HFFc6 (cell line): ENCODE measurements at places on chromosomes 1 and 21.

DNA sequence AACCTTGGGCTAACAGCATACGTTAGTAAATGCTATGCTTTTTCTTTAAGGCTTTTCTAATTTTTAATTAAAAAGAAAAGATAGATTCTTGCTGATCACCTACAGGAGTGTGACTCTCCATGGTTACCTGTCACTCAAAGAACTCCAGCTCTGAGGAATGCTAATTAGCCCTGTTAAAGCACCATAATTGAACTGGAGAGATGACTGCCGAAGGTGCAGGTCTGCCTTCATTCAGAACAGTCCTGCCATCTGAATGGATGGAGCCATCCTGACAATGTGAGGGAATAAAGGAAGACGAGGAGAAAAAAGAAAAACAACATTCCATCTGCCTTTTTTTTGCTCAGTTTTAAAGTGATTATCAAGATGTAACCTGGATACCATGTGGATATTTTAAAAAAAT lies 94.6 kb downstream of the ATP6V1G3 start:
- DNase-seq: no peak

DNA sequence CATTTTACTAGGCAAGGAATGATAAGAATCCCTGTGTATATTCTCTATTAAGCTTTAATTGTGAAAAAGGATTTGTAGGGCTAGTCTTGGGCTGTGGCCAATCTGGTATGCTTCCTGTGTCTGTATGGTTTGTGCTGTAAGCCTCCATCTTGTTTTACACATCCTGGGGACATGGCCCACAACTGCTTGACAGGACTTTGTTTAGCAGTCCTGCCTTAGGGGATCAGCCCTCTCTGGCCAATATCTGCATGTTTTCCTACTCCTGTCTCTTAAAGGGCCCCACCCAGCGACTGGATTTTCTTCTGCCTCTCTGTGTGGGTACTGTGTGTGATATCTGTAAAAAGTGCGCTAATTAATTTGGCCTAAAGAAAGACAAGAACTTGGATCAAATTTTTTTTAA lies 813.2 kb downstream of the PLA2G4A start:
- no peak for DNase-seq

DNA sequence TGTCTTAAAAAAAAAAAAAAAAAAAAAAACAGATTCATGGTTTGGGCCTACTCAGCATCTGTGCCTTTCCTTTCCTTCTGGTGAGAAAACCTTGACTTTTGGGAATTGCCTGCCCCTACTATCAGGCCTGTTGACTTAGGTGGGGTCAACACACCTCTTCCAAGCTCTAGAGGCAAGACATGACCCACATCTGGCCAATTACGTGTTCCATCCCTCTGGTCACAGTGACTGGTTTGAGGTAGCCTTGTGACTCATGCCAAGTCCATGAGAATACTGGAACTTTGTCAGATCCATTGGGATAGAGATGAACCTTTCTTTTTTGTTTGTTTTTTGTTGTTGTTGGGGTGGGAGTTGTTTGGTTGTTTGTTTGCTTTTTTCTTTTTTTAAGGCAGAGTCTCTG lies 37.3 kb upstream of the KHDRBS1 start:
- DNase-seq: peak; percentile 70

DNA sequence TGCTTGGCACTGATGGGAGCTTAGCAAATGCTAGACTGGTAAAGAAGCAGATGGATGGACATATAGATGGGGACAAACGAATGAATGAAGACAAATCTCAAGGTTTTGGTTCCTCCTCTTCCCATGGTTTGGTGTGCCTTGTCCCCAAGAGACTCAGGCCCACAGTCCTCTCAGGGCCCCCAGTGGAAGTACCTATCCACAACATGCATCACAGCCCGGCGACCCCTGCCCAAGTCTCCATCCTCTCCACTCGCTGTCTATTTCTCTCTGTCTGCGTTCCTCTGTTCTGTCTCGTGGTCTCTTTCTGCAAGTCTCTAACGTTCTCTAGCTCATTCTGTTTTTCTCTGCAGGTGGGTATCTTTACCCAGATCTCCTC lies 85.8 kb downstream of the GLIS1 start:
- no peak for DNase-seq

DNA sequence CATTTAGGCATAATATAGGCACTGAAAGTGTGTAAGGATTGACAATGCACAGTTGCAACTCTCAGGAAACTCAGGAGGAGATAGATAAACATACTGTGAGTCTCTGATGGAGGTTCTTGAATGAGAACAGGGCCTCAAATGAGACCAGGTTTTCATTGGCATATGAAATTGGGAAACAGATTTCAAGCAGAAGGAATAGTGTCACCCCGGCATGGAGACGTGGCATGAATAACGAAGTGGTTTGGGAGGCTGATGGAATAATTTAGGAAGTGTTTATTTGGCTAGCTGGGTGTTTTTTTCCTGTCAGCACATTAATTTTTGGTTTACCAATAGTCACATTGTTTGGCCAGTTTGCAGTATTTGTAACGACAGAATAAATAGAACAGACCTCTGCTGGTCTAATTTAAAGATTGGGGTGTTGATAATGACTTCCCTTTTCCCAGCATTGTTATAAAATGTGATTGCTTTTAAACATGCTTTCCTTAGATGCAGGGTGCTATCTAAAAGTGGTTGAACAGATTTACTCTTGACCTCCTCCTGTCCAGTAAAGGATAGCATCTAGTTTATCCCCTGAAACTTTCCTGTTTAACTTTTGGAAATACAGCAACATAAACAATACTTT lies 132.0 kb downstream of the C1orf21 start:
- DNase-seq: no peak

DNA sequence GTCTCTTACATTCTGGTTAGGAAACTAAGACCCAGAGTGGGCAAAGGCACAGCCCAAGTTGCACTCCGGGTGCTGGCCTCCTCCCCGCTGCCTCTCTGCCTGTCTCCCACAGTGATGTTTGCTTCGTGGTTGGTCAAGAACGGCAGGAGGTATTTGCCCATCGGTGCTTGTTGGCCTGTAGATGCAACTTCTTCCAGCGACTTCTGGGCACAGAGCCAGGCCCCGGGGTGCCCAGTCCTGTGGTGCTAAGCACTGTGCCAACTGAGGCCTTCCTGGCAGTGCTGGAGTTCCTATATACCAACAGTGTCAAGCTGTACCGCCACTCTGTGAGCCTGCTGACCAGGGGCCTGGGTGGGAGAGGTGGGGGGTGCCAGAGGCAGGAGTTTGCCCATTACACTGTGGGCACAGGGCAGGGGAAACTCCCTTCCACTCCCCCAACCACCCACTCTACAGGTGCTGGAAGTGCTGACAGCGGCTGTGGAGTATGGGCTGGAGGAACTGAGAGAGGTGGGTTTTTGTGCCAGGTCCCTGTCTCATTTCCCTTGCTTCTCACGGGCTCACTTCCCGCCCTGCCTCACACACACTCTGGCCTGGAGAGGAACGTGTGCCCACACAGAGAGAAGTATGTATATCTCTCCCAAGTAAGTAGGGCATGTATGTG lies 1.9 kb downstream of the BTBD19 start:
- DNase-seq: no peak

DNA sequence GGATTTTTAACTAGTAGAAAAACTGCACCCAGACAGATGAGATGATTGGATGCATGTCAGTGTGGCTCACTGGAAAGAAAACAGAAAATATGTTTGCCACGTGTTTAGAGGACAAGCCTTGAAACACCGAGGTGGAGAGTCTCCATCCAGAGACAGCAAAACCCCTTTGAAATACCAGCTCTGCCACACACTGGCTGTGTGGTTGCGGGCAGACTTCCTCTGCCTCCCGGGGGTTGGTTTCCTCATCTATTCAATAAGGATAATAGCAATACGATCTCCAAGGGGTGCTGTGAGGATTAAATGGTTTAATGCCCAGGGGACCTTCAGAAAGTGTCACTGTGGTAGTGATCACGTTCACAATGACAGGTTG lies 67.2 kb upstream of the PARP1 start:
- no peak for DNase-seq

DNA sequence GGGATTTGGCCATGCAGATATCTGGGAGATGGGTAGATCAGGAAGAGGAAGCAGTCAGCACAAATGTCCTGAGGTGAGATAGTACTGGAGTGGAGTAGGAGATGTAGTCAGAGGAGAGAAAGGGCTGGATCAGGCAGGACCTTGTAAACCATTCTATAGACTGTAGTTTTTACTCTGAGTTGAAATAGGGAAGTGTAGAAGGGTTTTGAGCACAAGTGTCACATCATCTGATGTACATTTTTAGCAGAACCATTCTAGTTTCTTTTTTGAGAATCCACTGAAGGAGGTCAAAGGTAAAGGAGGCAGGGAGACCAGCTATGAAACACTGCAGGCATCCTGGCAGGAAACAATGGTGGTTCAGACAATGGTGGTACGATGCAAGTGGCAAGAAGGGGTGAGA lies 194.6 kb upstream of the RRP15 start:
- DNase-seq: no peak

DNA sequence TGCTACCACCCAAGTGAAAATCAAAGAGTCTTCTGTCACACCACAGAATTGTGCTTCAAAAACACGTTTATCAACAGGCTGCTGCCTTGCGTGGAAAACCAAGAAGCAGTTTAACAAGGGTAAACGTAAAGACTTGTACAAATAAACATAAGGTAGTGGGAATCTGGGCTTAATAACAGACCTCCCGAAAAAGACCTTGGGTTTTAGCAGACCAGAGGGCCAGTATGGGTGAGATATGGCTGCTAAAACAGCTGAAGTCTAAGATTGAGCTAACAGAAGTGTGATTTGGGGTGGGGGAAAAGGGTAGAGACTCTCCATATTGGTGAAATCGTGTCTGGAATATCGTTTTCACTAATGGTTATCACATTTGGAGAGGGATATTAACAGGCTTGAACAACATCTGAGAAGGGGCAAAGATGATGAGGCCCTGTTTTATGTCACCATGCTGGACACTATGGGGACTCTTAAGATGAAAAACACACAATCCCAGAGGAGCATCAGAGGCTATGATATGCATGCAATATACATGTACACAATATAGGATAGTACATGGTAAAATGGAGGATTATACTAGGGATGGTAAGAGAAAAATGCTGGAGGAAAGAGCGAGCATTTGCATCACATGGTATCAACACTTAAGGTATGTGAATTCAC lies 1.4 kb downstream of the MOV10 start:
- peak; percentile 10 for DNase-seq

DNA sequence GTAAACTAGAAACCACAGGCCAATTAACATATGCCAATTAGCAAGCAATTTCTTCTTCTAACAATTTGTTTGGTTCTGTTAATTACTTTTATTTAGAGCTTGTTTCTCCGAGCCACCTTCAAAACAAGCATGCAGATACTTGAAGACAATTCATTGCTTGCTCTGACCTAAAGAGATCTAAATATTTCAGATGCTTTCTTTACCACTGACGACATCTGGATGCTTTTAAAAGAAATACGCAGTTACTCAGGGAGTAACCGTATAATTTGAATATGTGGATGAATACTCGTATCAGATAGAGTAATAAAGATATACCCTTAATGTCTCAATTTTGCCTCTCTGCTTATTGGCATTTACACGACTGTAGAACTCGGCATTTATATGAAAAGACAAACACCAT lies 390.0 kb downstream of the DISC1 start:
- DNase-seq: peak; percentile 20

DNA sequence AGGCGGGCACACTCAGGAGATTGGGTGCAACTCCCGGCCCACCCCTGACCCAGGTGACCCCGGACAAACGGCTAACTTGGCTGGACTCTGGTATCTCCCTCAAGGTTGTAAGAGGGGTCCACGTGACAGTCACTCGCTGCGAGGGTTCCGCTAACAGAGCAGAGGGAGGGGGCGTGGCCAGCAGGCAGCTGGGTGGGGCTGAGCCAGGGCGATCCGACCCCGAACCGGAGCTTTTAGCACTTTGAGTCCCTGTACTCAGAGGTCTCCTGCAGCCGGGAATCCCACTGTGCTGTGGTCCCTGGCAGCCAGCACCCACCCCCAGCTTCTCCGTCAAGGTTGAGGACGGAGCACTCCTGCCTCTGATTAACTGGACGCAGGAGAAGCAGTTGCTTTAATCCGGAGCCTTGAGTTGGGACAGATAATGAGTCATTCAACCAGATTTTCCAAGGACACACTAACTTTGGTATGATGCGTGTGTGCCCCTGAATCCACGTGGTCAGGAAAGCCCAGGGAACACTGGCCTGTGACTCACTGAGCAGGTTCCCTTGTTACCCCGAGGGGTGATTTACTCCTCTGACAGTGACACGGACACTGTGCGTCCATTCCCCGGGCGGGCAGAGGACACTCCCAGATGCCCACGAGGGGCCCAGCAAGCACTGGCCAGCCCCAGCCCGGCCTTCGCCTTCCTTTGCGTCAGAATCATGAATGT lies 16.8 kb downstream of the TRPM2 start:
- peak; percentile 9 for DNase-seq

DNA sequence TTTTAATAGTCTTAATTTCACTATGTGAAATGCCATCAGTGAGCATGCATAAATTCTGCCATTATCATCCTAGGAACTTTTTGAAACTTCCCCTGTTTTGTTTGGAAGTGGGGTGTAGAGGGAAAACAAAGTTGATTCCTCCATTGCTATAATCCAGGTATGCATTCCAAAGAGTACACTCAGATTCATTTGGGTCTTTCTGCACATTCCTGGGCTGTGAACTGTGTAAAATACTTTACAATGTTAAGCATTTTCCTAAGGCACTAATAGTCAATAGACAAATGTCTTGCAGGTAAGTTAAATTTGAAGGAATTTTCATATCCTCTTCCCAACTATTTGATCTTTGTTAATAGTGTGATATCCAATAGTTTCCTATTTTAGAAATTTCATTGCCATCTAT lies 36.2 kb downstream of the SGIP1 start:
- DNase-seq: no peak

DNA sequence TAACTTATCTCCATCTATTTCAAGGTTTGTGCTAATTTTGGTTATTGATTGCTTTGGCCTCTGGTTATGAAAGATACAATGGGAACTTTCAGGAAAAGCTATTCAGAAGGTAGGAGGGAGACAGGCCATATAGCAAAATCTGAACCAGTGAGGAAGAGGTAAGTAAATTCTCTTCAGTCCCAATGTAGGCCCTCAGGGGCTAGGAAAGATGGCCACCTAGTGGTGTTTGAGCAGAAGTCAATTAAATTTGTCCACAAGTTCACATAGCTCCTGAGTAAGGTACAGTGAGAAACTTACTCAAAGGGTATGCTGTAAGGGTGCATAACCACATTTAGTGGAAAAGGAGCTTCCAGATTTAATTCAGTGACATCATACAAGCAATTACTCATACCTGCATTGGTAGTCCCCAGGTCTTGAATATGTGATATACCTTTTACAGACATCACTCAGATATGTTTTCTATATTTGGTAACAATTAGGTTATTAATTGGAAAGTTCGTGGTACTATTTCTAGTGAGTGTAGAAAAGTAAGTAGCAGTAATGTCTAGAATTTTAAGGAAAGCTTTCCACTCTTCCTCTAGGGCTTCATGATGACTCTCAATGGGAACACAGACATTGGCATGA lies 21.4 kb upstream of the FMO1 start:
- peak; percentile 60 for DNase-seq

DNA sequence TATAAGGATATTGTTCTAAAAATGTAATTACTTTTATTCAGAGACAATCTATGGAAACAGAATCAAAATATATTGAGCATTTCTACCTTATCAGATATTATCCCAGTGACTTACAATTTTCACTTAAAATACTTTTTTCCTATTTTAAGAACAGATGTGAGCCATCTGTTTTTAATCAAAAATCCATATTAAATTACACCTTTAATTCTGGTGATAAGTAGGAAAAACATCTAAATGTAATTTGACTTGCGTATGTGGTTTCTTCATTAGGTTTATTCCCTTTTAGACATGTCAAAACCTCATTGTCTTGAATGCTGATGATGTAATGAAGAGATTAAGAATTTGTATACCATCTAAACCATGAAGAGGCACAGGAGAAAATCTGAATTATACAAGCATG lies 1118.8 kb upstream of the TMPRSS15 start:
- no peak for DNase-seq
